Posterior vena cava (tissue), 2 donors: ENCODE measurements at places on chromosomes 7 and 10. TPM values are rescaled to one million over a fixed set of nuclear protein-coding genes. Genes with fewer than 3 reads are reported as not detected.

DNA sequence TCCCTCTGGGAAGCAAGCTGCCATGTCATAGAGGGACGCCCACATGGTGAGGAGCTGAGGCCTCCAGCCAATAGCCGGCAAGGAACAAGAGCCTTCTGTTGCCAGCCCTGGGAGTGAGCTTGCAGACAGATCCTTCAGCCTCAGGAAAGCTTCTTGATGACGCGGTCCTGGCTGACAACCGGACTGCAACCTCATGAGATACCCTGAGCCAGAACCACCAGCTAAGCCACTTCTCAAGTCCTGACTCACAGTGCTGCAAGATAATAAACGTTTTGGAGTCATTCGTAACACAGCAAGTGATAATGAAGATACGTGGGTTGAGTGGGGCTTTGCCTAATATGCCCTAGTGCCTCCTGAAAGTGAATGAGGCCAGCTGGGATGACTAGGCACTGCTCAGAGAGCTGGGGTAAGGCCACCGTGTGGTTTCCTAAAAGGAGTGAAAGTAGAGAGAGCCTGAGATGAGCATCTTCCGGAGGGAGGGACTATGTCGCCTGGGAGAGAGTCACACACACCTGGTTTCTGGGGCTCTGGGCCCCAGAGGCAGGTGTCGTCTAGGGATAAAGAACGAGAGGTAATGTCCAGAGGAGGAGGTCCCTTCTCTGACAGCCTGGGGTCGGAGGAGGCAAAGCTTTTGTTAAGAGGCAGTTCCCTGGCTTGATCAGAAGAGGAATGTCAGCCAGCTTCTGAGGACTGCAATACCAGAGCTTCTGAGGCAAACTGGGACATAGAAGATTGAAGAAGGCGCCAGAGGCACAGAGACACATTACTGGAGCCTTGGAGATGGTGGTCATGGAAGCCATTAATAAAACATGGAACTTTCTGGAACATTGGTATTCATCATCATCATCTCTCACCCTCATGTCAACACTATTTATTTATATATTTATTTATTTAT, 53.6 kb downstream of the PYROXD2 start:
- DNase-seq = peak; percentile 97

TRA2A gene
- total RNA-seq = 51.1 TPM

LRMDA gene
- total RNA-seq = 18.0 TPM

DNA sequence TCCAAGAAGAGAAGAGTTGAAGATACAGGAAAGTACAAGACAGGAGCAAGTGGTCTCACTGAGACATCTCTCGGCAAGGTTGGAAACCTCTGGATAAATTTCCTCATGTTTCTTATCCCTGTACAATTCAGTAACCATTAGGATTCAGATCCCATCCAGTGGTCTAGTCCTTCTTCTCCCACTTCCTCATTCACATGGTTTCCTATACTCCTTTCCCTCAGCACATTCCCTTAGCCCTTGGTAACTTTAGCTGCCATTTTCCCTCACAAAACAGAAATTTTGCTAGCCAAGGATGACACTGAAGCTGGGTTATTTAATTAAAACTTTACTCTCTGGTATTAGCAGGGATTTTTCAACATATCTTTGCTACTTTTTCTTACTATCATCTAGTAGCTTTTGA, 82.6 kb downstream of the CPED1 start:
- no peak for DNase-seq

GRCh38 chr7:40120020-40120419, 14.4 kb downstream of the MPLKIP start:
- DNase-seq = no peak

GRCh38 chr7:100965723-100966541, 3.4 kb upstream of the MUC12 start:
- DNase-seq = peak; percentile 92

DNA sequence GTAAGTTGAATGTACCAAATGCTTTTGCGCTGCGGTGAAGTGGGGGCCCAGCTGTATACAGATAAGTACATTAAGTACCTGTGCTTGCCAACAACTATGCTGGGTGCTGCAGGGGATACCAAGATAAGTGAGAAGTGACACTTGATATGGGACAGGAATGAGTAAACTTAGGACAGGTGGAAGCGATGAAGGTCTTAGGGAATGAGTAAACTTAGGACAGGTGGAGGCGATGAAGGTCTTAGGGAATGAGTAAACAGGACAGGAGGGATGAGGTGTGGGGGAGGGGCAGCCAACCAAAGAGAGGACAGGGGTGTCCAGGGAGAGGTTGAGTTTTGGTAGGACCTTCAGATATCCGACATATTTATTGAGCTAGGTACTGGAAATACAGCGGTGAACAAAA, 1.4 kb downstream of the MDH2 start:
- no peak for DNase-seq

DNA sequence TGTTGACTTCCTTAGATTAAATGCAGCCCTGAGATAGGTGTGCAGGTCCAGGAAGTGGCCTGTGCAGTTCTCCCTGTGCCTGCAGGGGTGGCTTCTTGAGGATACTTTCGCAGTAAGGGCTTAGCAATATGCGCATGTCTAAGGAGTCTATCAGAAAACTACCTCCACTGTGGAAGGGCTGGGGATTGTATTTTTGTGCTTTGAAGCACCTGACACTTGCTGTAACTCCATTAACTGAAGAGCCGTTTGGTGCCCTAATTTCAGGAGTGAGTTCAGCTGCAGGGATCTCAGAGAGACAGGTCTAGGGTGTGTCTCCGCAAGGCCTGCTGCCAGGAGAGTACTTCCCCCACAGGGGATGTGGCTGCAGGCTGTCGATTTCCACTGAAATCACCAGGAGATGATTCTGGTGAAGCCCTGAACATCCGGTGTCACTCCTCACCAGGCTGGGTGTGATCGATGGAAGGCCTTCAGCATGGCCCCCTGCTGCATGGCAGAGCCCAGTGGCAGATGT, 35.5 kb downstream of the IKZF1 start:
- peak; percentile 64 for DNase-seq

PAPSS2 gene
- total RNA-seq = 46.1 TPM

DNA sequence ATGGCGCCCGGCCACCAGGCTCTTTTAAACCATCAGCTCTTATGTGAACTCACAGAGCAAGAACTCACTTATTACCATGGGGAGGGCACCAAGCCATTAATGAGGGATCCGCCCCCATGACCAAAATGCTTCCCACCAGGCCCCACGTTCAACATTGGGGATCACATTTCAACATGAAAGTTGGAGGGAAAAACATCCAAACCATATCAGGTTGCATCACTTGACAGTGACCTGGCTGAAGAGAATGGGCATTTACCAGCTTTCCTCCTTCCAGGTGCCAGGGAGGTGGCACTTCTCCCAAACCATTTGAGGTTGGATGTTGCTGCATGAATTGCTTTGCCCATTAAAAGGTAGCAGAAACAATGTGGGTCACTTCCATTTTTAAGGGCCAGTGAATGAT, 115.6 kb upstream of the TNS3 start:
- DNase-seq = no peak

PRKG1 gene
- 94.5 TPM for total RNA-seq

ZNF25 gene
- 20.5 TPM for total RNA-seq

- DNase-seq = no peak
Measured at GRCh38 chr7:22433710-22434460, 66.1 kb downstream of the STEAP1B start.

TMEM130 gene
- 1.6 TPM for total RNA-seq

GRCh38 chr10:52409928-52410327, 95.8 kb downstream of the DKK1 start:
- no peak for DNase-seq

GRCh38 chr10:97048649-97049427, 136.9 kb downstream of the SLIT1 start:
- DNase-seq = peak; percentile 47

DNA sequence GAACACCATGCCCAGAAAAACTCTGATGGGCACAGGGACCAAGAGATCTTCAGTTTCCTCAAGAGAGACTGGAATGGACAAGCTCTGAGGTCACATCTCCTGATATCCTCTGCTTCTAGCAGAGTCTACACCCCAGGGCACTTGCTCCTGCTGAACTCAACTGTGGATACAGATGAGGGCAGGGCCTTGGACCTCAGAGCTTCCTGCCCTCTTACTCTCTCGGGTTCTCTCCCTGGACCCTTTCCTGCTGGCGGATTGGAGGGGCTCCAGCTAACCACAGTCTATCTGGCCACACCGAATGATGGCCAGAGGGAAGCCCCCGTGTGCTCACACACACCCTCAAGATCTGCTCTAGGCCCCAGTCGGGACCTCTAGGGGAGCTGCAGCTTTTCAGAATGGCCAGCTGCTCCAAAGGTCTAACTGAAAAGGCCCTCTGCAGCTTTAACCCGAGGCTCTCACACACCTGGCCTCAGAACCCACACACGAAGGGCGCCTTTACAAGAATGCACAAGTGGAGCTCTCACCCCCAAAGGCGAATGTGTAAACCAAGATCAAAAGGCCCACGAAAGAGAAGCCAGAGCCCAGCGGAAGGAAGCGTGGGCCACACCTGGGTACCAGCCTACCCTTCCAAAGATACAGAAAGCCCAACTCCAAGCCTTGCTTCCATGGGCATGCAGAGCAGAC, 65.5 kb downstream of the FAM53B start:
- no peak for DNase-seq

- DNase-seq = no peak
Measured at GRCh38 chr7:139730746-139731612, 46.8 kb downstream of the HIPK2 start.

GRCh38 chr7:110801502-110801901, 289.4 kb upstream of the LRRN3 start:
- no peak for DNase-seq

VAX1 gene
- not detected for total RNA-seq

CCDC186 gene
- total RNA-seq = 17.7 TPM

- no peak for DNase-seq
Measured at GRCh38 chr7:45972629-45973312, 51.7 kb upstream of the IGFBP3 start.

- DNase-seq = no peak
Measured at GRCh38 chr7:155488483-155489127, 30.7 kb downstream of the EN2 start.

DNA sequence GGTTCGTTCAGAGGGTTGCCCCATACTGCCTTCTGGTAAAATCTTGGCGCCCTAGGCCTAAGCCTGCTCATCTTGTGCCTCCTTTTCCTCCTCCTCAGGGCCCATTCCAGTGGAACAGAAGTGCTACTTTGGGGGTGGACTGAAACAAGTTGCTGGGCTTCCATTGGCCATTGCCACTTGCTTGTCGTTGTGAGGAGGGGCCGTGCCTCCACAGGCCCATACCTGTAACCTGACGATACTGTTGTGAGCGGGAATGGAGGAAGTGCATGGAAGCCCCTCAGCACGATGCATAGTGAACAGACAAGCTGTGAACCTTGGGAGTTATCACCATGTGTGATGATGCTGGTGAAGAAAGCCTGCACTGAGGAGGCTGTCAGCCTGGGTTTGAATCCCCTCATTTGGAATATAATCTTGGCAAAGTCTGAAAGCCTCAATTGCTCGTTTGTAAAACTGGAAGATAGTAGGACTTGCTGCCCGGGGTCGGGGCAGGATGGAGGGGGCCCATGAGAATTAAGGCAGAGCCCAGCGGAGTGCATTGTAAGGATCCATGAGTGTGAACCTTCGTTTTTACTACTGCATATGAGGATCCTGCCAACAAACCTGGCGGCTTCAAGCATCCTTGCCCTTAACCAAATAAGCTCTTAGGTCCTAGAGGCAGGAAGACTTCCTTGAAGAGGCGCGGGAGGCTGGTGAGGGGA, 671 bp upstream of the PAPSS2 start:
- DNase-seq = no peak

DNA sequence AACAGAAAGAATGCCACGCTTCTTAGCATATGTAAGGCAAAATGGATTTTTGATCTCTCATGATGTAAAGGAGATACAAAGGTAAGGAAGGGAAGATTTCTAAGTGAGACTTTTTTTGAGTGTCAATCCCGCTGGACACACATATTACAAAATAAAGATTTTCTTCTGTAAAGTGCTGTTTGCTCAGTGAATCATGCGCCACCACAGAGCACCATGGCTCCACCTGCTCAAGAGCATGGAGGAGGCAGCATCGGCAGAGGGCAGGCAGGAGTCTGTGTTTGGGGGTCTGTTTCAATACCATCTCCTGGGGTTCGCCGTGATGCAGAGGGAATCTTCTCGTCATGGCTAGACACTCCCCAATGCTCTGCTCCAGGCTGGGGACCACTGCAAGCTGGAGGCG, 83.5 kb downstream of the ALOX5 start:
- DNase-seq = no peak

ZNF804B gene
- not detected for total RNA-seq

GRCh38 chr10:18829259-18829658, 170.0 kb downstream of the ARL5B start:
- no peak for DNase-seq

DNA sequence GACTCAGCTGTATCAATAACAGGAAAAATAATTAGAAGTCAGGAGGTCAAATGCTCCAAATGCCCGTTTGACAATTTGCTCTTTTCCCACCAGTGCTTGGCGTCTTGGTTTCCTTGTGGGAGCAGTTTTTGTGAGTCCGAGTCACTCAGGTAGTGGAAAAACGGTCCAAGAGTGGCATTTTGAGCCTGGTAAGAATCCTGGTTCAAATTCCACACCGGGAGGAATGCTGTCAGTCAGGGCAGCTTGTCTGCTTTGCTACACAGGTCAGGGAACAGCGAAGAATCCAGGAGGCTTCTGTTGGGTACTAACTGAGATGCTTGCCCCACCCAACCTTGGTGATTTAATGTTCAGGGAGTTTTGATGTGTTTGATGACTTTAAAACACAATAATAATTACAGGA, 209.5 kb downstream of the HERPUD2 start:
- no peak for DNase-seq

GRCh38 chr10:59561477-59562121, 148.1 kb downstream of the SLC16A9 start:
- DNase-seq = no peak

DNA sequence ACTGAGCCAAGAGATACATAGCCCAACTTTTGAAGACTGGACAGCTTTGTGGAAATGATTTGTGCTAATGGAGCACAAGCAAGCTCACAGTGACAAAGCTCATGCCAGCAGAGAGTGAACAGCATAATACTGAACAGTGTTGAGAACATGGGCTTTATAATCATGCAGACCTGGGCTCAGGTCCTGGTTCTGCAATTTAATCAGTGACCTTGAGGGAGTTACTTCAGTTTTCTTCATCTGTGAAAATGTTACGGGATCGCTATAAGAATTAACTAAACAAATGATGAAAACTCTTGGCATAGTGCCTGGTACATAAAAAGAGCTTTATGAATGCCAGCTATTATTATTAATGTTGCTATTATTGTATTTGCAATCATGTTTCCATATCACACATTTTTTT, 690.5 kb upstream of the LRRN3 start:
- DNase-seq = no peak

GRCh38 chr7:24660546-24660945, 87.3 kb downstream of the PALS2 start:
- DNase-seq = no peak

DNA sequence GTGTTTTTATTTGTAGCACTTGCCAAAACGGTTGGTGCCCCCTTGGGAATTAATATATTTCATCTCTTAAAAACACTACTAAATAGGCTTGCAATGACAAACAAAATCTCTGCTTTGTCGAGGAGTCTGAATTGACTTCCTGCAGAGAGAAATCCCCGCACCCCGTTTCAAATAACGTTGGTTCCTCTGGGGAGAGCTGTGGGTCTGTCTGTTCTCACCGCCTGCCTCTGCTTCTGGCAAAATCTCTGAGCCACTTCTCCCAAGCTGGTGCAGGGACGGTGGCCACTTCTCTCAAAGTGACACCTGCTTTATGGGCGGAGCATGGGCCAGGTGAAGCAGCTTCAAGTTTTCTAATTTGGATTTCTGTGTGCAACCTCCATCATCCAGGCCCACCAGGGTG, 186.3 kb upstream of the ADARB2 start:
- DNase-seq = no peak

SEMA3A gene
- 19.4 TPM for total RNA-seq
